CD4-positive, alpha-beta T cell treated with Interleukin-1 beta for 1 hour (primary cell): ENCODE measurements at places on chromosomes 1 and 21.

DNA sequence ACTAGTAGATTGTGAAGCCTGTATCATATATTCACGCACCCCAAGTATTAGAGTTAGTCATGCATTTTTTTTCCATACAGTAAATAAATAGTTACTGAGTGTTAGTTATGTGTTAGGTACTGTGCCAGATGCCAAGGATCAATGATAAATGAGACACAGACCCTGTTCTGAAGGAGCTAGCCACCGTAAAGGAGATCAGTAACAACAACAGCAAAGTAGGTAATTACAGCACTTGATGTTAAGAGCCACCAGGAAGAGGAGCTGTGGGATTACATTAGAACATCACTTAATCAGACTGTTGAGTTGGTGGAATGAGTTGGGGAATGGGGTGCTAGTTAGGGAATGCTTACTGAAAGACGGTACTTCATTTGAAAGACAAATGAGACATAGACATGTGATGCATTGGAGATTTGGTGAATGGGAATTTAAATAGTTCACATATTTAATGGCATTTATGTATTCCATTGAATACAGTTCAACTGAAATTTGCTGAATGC, 21.0 kb downstream of the PRKAA2 start:
- DNase-seq = no peak

- no peak for DNase-seq
Observed at GRCh38 chr1:86229405-86229975, 72.9 kb upstream of the COL24A1 start.

- no peak for DNase-seq
Observed at GRCh38 chr1:21707086-21707840, 38.1 kb upstream of the RAP1GAP start.

DNA sequence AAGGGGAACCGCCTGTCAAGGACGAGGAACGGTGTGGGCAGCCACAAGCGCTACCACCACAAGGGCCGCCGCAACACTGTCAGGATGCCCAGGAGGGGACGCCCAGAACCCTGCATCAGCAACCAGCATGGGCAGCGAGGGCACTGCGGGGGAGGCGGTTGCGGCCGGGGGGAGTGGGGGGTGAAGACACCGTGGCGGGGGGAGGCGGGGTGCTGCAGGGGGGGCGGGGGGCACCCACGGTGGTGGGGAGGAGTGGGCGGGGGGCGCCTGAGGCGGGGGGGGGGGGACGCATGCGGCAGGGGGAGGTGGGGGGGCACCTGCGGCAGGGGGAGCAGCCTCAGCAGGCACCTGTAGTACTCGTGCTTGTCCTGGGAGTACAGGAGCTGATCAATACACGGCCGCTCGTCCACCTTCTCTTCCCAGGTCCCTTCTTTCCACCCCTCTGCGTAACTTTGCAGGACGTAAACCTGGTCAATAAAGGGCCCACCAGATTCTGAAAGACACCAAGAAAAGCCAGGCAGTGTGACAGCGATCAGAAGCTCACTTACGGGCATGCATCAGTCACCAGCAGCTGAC, 4.6 kb downstream of the POFUT2 start:
- no peak for DNase-seq

DNA sequence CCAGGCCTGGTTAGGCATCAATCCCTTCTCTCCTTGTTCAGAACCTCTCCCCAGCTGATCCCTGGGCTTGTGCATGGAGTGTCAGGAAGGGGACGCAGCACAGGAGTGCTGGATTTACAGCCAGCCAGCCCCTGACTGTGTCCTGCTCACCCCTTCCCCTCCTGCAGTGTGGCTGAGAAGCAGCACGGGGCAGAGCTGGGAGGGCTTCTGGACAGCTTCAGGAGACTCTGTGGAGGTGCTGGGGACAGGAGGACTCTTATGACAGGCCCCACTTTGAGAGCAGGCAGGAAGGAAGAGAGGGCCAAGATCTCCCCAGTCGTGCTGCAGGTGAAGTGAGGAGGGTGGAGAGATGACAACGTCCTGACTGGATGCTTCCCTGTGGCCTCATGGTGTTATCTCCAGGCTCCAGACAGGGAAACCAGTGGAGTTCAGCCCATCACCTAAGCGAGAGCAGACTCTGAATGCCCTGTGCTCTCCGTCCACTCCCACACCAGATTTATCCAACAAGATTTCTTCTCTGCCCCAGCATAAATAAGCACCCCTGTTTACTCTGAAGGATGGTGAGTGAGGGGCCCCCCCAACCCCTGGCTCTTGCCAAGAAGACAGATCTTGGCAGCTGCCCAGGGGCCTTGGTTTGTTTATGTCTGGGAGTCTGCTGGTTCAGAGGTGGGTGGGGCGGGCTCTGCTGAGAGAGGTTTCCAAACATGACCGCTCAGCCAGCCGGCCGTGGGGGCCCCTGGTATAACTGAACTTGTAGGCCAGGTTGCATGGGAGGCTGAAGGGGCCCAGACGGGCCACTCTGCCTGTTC, 21.3 kb downstream of the TMCC2 start:
- DNase-seq = no peak

GRCh38 chr1:109573785-109574184, 25.4 kb downstream of the GNAI3 start:
- peak; percentile 8 for DNase-seq

- DNase-seq = no peak
Observed at GRCh38 chr1:83763361-83764095, 235.4 kb downstream of the TTLL7 start.

- DNase-seq = no peak
Observed at GRCh38 chr1:109201123-109201703, 12.5 kb upstream of the SARS1 start.

- DNase-seq = peak; percentile 50
Observed at GRCh38 chr1:201022820-201023516, 546 bp downstream of the KIF21B start.

DNA sequence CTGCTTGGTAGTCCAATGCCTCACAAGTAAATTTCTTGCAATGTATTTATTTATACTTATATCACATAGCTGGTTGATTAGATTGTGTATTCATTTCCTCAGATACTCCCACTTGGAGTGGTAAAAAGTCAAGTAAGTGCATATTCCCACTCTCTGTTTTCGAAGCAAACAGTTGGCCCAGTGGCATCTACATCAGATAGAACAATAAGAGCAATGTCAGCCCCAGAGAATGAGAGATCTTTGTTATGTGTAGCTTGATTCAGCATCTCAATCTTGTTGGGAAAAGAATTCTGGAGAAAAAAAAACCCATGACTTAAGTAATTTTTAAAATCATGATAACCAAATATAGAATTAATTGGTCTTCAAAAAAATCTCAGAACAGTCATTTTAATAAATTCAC, 25.5 kb downstream of the RGL1 start:
- DNase-seq = no peak

- no peak for DNase-seq
Observed at GRCh38 chr1:24379733-24380315, 33.8 kb downstream of the STPG1 start.

DNA sequence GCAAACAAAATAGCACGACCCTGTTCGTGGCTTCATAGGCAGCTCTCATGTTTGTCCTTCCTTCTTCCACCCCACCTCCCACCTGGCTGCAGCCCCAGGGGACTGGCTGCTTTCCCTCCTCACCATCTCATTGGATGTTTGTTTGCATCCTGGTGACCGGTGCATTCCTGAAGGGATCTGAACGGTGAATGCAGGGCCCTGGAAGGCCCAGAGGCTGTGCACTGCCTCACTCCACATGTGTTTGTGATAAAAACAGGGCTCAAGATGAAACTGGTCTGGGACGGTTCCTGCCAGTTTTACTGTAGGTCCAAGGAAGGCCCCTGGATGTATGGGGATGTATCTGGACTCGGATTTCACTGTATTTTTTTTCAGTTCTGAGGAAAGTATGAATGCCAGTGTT, 42.8 kb downstream of the CNN3 start:
- DNase-seq = no peak

- no peak for DNase-seq
Observed at GRCh38 chr1:12408662-12409061, 178.8 kb downstream of the VPS13D start.

GRCh38 chr1:221667504-221667903, 74.4 kb downstream of the DUSP10 start:
- no peak for DNase-seq

DNA sequence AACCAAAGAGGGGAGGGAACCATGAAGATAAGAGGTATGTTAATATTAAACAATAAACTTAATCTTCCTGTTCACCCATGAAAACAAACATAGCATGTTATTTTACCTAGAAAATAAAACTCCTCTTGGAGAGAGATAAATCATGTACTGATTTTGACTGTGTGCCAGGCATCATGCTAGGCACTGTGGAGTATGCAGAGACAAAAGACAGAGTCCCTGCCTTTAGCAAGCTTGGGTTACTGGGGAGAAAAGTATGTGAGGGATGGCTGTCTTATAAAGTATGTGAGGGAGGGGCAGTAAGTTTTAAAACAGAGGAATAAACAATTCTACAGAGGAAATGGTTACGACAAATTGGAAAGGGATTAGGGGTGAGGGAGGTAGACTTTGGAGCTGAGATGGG, 129.5 kb upstream of the BEND5 start:
- DNase-seq = no peak
